Breast epithelium (tissue), 4 donors: ENCODE measurements at places on chromosomes 7 and 10. TPM values are rescaled to one million over a fixed set of nuclear protein-coding genes. Genes with fewer than 3 reads are reported as not detected.

The TYW1B gene
- total RNA-seq, result 10.2 TPM

The LRRC18 gene
- total RNA-seq, result not detected

The DLX6 gene
- total RNA-seq, result not detected

The UNC5B gene
- total RNA-seq, result 0.80 TPM

The CYP3A4 gene
- 0.33 TPM for total RNA-seq
